ENCODE measurements at places on chromosomes 5 and 9. TPM values are rescaled to one million over a fixed set of nuclear protein-coding genes. Genes with fewer than 3 reads are reported as not detected.

- DNase-seq: no peak
Measured at GRCh38 chr5:97544678-97545077, 361.6 kb upstream of the RIOK2 start.

GRCh38 chr9:127568618-127568970 lies 43.5 kb upstream of the STXBP1 start:
- DNase-seq: no peak

- DNase-seq: no peak
Measured at GRCh38 chr9:97911528-97911927, 10.8 kb downstream of the TRMO start.

DNA sequence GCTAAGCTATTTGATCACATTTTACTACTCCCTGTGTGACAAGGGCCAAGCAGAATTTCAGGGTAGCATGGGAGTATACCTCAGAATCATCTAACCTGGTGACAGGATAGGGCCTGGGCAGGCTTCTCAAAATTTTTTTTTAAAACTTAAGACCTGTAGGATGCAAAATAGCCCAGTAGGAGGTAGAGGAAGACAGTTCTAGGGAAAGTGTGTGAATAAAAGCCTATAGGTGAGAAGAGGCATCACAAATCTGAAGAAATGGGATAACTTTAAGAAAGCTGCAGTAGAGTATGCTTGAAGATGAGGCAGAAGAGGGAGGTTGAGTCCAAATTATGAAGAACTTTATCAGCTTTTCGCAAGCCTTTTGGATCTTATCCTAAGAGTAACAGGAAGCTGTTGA lies 32.3 kb downstream of the CNTRL start:
- DNase-seq: no peak

The LCN1 gene
- polyA plus RNA-seq: 0.09 TPM

GRCh38 chr5:157006262-157006661 lies 43.2 kb upstream of the TIMD4 start:
- no peak for DNase-seq

- peak; percentile 54 for DNase-seq
Measured at GRCh38 chr5:177557041-177557647, 2.8 kb upstream of the FAM193B start.

DNA sequence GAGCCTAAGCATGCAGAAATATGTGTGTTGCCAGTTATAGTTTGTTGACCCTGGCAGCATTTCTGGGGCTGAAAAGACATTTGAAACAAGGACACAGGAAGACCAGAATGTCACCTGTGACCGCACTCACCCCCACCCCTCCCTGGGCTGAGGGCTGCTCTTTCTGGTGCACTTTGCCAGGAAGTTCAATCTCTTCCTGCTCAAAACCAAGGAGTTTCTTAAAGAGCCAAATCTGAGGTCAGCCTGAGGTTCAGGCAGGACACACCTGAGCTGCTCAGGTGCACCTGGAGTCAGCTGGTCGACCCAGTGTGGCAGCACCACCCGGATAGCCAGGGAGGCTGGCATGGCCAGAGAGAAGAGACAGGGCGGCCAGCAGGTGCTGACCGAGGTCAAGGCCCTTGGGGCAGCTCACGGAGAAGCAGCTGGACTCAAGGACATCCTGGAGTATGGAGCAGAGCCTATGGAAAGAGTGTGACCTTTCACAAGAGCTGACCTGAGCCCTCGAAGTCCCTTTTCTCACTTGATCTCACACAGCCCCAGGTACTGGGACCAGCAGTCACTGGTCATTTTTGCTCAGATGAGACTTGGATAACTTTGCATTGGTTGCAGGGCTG lies 376.9 kb upstream of the IRX4 start:
- DNase-seq: no peak

Measured in large intestine (tissue), 12 donors.